Vagina (tissue), 2 donors: ENCODE measurements at places on chromosomes 5 and 9.

GRCh38 chr5:141853895-141854626 lies 24.1 kb downstream of the PCDH1 start:
- no peak for DNase-seq

DNA sequence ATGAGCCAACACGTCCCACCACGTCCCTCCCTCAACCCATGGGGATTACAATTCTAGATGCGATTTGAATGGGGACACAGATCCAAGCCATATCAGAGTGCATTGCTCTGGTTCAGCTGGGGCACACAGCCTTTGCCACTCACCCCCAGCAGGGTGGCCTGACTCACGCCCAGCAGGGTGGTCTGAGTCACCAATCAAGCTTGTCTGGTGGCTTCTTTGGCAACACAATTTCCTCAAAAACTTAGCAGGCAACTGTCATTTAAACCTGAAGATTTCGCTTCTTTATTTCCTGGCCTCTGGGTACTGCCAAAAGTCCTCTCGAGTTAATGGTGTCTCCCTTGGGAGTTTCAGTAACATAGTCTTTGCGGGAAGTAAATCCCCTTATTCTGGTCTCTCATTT lies 16.3 kb upstream of the SEMA5A start:
- DNase-seq = no peak

GRCh38 chr5:39650008-39650762 lies 225.4 kb upstream of the DAB2 start:
- DNase-seq = no peak

DNA sequence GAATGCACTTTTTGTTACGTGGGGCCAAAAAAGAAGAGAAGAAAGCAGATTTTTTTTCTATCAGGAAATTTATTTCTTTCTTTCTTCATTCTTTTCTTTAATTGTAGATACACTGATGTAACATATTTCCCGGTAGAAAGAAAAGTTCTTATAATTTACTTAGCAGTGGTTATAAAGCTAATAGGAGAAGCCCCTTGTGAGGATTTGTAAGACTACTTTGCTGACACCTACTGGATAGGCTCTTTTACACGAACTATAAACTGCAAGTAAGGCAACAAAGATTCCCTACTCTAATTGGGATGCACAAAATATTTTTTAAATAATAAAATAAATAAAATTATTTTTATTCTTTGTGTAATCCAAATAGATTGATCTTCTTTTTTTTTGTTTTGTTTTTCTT lies 284.4 kb downstream of the DNAH5 start:
- DNase-seq = no peak

- no peak for DNase-seq
Measured at GRCh38 chr9:111036429-111036789, 1.9 kb downstream of the LPAR1 start.
